ENCODE measurements at places on chromosomes 3 and 15.

GRCh38 chr3:42473083-42473932 lies 29.1 kb upstream of the VIPR1 start:
- DNase-seq = peak; percentile 67

- no peak for DNase-seq
These were observed 2.1 kb upstream of the OXSR1 start for GRCh38 chr3:38163117-38163840.

DNA sequence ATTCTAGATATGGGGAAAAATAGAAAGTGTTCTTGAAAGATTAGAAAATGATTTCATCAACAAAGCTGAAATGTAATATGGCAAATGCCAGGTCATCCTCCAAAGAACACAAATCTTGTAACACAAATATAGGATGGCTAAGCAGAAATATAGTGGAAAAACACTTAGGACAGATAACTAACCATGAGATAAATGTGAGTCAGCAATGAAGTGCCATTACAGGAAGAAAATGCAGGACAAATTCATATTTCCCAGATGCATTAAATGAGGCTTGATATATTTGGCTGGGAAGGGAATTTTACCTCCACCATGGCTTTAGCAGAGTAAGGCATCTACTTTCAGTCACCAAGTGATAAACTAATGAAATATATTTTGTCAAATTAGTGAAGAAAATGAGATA lies 92.8 kb upstream of the SEMA6D start:
- DNase-seq = no peak

GRCh38 chr3:160709477-160710182 lies 32.7 kb downstream of the ARL14 start:
- DNase-seq = peak; percentile 3

- DNase-seq = no peak
These were observed 3.5 kb downstream of the RFTN1 start for GRCh38 chr3:16509721-16510619.

- DNase-seq = no peak
These were observed 18.9 kb upstream of the FBN1 start for GRCh38 chr15:48664436-48664835.

DNA sequence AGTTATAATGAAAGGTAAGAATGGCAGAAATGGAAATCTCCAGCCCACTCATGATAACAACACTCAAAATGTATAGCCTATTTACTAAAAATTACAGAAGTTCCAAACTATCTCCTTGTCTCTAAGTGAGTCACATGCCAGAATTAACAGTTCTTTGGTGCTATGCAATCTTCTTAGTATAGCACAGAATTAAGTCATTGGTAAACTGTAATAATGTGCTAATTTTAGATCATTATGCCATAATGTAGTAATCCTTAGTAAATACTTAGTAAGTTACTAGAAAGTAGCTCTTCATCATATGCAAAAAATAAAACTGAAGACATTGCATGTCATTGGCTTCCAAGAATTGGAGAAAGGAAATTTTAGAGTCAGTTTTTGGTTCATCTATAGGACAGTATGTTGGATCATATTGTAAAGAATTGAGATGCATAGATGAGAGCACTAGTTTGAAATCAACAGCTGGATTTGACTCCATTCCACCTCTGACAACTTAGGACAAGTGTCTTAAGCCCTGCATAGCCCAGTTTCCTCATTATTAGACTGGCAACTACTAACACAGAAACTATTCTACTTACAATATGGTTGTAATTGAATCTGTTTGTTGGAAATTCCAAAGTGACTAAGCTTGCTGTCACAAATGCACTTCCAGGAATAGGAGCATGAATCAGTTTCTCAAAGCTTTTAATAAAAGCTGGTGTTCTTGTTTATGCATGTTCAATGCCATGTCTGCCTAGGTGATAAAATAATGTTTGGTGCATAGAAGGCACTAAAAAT lies 40.1 kb upstream of the CD47 start:
- peak; percentile 90 for DNase-seq

GRCh38 chr3:1197051-1197450 lies 104.2 kb downstream of the CNTN6 start:
- no peak for DNase-seq

- peak; percentile 87 for DNase-seq
These were observed 97.9 kb downstream of the PLD1 start for GRCh38 chr3:171712171-171712938.

- DNase-seq = peak; percentile 69
These were observed 452.1 kb downstream of the RAP2B start for GRCh38 chr3:153614140-153614539.

DNA sequence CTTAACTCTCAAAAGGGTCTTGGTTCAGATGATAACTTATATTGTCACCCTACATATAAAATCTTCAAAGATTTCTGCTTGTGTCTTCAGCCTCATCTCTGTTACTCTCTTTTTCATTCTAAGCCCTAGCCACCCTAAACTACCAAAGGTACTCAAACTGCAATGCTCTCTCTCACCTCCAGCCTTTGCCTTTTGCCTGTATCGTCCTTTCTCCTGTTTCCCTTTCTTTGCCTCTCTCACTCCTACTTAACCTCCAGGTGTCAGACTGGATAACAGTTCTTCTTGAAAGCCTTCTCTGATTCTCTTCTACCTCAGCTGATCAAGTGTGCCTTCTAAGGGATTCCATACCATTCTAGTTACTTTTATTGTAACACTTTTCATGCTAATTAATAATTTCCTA lies 149.8 kb downstream of the SERPINI1 start:
- no peak for DNase-seq

- peak; percentile 33 for DNase-seq
These were observed 404.4 kb upstream of the KCNMB2 start for GRCh38 chr3:178131801-178132200.

DNA sequence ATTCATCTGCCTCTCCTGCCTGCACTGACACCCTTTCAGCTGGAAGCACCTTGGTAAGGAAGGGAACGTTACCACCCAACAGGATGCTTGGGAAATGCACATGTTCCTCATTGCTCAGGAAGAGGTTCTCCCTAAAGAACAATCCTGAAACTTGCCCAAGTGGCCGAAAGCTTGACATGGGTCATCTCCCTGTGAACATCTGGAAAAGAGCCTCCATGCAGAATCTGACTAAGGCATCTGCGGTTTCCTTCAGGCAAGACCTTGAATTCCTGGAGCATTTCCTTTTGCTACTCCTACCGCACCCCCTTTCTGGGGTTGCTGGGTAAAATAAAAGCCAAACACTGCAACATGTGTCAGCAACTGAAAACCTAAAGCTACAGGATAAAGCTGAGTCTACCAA lies 68.7 kb upstream of the SNRK start:
- DNase-seq = peak; percentile 85

DNA sequence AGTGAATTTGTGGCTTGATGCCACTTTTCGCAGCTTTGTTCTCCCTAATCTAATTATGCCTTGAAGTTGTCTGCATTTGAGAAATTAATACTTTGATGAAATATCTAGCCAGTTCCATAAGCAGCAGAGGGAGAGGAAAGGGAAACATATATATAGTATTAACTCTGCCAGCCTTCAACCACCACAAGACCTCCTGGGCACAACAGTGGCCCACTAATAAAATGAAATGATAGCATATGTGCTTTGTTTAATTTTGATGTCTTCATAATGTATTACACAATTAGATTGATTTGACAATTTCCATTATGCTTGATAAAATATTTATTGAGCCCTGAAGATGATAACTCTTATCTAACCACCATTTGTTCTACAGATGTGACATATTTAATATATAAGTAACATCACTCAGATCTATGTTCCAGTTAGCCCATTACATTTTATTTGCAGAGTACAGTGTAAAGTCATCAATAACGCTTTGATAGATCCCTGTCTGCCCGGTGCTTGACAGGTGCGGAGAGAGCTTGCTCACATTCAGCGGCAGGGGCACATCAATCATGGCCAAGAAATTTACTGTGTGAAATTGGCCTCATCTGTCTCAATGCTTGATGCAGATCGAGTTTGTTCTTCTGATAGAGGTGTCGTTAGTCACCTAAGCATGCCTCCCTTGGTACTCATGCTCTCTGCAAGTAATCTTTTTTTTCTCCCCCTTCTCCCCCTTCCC lies 187.4 kb downstream of the MECOM start:
- DNase-seq = no peak

DNA sequence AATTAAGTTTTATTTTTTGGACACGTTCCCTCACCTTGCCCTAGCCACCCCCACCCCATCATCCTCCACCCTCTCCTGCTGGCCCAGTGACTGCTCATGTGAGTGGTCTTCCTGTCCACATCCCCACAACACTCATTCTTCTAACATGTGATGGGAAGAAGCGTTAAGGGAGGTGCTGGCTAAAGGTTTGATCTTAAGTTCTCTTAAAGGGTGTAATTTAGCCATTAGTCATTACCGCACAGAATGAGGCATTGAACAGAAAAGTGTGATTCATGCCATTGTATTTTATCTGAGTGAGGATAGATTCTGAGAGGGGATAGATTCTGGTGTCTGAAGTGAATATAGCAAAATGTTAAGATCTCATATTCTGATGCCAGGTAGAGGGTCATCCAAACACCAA lies 272.9 kb upstream of the TPM1 start:
- peak; percentile 90 for DNase-seq

DNA sequence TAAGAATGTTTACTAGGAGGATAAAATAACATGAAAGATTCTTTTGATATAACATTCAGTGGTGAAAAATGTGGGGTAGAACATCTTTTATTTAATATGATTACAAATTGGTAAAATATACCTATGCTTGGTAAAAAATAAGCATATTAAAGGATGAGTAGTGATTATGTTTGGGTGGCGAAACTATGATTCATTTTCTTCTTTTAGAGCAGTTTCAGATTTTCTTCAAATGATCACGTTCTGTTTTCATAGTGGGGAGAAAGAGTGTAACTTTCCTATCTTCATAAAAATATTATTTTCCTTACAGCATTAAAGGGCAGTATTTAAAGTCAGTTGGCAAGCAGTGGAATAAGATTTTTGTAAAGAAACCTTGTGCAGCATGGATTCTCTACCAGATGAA lies 15.5 kb downstream of the DZIP3 start:
- no peak for DNase-seq

GRCh38 chr3:15264486-15264885 lies 58.4 kb downstream of the CAPN7 start:
- DNase-seq = no peak

DNA sequence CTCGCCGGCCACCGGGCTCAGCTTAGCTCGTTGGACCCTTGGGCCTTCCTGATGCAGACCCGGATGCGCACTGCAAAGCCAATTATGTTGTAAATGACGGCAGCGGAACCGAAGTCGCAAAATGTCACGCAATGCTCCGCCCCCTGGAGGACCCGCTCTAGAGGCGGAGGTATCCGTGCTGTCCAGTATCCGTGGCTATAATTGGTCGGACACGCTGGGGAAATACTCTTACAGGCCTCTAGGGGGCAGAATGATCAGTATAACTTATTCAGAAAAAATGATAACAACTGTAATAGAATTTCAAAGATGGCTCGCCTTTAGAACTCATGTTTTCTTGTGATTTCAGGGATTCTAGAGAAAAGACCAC lies at the start of gene PRR23B:
Gene PRR23B, minus strand, starts transcription at position 59 of the 367 bp plus-strand sequence. CDS start 265 bp downstream, outside the sequence.
- DNase-seq = no peak
